ENCODE measurements at places on chromosomes 1 and 21.

DNA sequence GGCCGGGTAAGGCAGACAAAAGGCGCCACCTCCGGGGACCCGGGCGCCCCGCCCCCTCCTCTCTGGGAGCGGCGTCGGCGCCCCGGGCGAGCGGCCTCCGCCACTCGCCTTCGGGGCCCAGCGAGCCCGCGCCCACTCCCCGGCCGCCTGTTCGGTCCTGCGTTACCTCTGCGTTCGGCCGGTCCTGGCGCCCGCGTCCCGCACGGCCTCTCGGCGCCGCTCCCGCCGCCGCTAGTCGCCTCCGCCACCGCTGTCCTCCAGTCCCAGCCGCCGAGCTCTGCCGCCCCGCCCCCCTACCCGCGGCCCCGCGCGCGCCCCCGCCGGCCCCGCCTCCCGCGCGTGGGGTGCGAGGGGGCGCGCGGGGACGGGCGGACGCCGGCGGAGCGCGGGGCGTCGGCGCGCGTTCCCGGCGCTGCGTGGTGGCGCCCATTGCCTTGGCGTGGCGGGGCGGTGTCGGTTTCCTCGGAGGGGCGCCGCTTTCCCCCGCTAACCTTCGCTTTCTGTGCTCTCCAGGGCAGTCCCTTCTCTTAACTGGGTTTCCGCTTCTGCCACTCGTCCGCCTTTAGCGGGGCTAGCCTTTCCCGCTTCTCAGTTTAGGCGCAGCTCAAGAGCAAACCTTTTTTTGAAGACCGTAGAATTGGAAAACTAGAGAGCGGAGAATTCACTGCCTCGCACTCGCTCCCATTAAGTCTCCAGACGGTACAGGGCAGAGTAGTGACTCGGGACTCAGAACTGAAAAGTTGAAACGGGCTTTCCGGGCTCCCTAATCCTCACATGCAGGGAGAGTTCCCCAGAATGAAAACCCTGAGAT, at the start of gene HP1BP3:
HP1BP3 (minus strand) TSS at position 279 of the 811 bp plus-strand sequence. CDS start 6,867 bp downstream, outside the sequence.
- DNase-seq: peak; percentile 85

- DNase-seq: no peak
Measured at GRCh38 chr1:187638733-187639434, 810.1 kb downstream of the PLA2G4A start.

- DNase-seq: no peak
Measured at GRCh38 chr21:16538405-16538804, 808.6 kb downstream of the USP25 start.

GRCh38 chr21:22993822-22994574, 1995.8 kb downstream of the NCAM2 start:
- DNase-seq: no peak

DNA sequence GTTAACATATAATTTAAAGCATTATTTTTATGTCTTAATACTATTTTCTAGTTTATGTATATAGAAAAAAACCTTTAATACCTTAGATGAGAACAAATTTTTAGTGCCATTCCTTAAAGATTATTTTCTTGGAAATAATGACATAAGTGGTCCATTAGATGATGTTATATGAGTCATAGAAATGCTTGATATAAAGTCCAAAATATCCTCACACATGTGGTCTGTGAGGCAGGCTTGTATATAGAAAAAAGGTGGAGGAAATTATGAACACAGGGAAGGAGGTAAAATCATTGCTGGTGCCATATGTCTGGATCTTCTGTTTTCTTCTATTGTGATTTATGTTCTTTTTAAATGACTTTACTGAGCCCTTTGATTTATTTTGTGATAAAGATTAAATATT, 79.3 kb downstream of the MAP3K7CL start:
- DNase-seq: no peak

Measured in activated naive CD4-positive, alpha-beta T cell treated with anti-CD3 and anti-CD28 coated beads, Interleukin-2, amount 50 U/mL, for 72 hours (primary cell).